ENCODE measurements at places on chromosomes 7 and 10.

DNA sequence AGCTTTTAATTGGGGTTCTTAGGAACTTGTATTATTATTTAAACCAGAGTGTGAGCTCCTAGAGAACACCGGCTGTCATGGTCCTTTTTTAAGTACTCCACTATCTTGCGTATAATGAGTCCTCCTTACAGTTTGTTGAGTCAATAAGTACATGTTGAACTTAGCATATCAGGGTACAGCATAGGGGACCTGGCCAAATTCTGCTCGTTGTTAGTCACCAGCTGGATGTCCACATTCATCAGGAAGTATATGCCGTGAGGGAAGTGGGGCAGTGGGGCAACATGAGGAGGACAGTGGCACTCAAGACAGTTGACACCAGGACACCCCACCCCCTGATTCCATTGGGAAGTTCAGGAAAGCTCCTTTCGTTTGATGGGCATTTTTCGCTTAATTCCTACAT, 16.6 kb downstream of the RPP30 start:
- DNase-seq = no peak

DNA sequence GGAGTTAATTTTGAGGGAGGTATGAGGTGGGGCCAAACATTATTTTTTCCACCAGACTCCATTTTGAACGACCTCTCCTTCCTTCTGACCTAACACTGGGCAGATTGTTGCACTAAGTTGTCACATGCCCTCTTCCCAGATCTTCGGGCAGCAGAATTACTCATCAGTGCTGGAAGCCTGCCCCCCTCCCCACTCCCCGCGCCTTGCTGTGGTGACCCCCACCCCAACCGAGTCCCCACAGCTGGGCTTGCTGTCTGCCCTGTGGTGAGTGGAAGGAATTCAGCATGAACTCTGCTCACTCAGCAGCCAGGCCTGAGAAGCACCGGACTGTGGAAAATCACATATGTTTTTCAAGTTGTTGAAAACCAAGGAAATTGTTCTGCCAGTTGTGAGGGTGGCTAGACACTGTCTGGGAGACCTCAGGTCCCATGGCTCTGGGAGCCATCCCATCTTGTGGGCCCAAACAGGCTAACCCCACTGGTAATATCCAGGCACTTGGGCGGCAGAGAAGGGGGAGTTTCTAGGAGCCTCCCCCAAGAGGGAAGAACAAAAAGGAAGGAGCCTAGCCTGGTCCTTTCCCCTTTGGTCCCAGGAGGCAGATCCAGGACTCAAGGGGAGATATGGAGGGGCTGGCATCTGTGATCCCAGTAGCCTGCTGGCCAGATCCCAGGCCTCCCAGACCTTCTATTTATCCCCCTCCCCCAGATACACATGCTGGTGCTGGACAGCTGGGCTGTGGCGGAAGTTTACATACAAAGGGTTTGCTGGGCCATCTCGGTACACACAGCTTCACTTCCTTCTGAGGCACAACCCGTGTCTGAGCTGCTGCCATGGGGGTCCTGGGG, 3.5 kb upstream of the AEBP1 start:
- no peak for DNase-seq

DNA sequence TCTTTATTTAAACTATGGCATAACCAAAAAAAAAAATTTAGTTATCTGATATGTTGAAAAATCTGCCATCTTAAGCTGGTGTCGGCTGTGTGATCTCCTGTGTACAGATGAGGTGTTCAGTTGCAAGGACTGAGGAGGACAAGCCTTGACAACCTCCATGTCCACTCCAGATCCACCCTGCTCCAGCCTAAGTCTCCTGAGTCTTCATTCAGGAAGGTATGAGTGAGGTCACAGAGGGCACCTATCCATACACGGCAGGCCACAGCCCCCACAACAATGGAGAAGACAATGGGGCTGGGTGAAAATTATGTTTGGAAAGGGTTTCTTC, 16.1 kb downstream of the TARP start:
- DNase-seq = no peak

GRCh38 chr7:50856231-50856630, 73.5 kb upstream of the GRB10 start:
- DNase-seq = no peak

- DNase-seq = no peak
These were observed 91.2 kb downstream of the SPAG6 start for GRCh38 chr10:22436526-22436892.

DNA sequence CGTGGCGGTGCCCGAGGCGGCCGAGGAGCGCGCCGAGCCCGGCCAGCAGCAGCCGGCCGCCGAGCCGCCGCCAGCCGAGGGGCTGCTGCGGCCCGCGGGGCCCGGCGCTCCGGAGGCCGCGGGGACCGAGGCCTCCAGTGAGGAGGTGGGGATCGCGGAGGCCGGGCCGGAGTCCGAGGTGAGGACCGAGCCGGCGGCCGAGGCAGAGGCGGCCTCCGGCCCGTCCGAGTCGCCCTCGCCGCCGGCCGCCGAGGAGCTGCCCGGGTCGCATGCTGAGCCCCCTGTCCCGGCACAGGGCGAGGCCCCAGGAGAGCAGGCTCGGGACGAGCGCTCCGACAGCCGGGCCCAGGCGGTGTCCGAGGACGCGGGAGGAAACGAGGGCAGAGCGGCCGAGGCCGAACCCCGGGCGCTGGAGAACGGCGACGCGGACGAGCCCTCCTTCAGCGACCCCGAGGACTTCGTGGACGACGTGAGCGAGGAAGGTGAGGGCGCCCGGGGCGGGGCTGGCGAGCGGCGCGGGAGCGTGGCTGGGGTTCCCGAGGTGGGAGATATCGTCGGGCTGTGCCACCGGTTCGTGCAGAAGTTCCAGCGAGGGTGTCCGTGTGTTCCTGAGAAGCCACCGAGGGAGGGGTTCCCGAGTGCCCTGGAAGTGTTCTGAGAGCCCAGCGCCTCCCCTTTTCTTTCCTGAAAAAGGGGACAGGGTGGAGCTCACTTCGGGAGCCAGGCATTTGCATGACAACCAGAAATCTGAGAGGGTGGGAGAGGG, 495 bp downstream of the EIF3B start:
- DNase-seq = no peak

GRCh38 chr10:21509341-21510240, 15.9 kb downstream of the SKIDA1 start:
- no peak for DNase-seq

GRCh38 chr7:2726316-2727018, 38.5 kb downstream of the AMZ1 start:
- no peak for DNase-seq

Measured in stimulated activated CD8-positive, alpha-beta memory T cell treated with anti-CD3 and anti-CD28 coated beads, Interleukin-15, amount 100 ng/mL, for 48 hours (primary cell).